ENCODE measurements at places on chromosomes 2 and 18.

- no peak for DNase-seq
These were observed 214.0 kb downstream of the KLHL29 start for GRCh38 chr2:23599006-23599405.

DNA sequence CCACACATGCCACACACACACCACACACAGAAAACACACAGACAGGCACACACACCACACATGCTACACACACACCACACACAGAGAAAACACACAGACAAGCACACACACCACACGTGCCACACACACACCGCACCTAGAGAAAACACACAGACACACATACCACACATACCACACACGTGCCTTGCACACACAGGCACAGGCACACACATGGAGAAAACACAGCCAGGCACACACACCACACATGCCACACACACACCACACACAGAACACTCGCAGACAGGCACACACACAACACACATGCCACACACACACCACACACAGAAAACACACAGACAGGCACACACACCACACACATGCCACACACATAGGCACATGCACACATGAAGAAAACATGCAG is 242.1 kb upstream of the MYT1L start:
- no peak for DNase-seq

DNA sequence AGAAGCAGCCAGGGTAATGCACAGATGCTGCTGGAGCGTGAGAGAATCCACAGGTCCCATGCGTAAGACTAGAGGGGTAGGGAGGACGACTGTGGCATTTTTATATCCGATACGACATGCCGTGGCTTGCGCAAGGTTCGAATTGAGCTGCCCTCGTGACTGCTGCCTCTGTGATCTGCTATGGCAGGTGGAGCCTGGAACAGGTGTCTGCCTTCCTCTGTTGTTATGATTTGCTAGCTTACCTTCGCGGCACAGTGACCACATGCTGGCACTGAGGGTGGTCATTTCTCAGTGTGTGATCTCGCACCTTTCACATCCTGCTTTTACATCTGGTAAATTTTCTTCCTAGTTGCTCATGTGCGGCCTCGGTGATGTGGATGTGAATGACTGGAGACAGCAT is 240.2 kb downstream of the ALPK2 start:
- DNase-seq = no peak

- DNase-seq = no peak
These were observed 258.6 kb downstream of the TNS1 start for GRCh38 chr2:217743966-217744761.

- DNase-seq = no peak
These were observed 41.5 kb upstream of the TANK start for GRCh38 chr2:161118722-161119121.

GRCh38 chr2:21710496-21710895 is 586.7 kb downstream of the TDRD15 start:
- DNase-seq = no peak

GRCh38 chr2:189018631-189019030 is 44.5 kb downstream of the COL3A1 start:
- peak; percentile 43 for DNase-seq

GRCh38 chr2:15184491-15184890 is 376.6 kb downstream of the NBAS start:
- no peak for DNase-seq

DNA sequence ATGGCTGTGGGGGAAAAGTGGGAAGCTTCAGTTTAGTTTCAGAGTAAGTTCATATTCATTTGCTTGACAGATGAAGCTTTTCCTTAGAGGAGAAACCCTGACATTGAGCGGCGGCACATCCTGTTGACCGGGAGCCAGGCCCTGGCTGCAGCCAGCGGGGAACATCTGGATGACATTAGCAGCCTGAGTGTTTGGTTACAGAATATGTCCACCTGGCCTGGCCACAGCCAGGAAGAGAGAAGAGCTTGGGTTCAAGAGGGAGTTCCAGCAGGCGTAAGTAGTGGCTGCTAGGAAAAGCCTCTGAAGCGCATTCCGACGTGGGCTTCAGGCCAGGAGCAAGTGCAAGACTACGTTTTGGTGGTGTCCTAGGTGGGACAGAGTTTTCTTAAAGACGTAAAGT is 144.9 kb upstream of the MYCN start:
- no peak for DNase-seq

DNA sequence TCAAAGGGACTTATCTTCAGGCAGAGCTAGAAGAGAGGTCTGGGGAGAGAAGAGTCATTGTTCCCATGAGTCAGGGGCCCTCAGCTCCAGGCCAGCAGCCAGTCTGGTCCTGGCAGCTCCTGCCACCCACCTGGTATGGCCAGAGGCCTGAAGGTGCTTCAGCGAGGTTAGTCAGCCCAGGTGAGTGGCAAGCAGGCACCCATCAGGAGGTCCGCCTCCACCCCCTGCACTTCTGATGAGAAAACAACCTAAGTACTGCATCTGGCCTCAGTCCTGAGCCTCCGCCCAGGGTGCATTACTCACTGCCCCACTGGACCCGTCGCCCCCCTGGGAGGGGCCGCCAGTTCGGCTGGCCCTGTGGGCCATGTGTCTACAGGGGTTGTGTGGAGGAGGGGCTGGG is 130.2 kb downstream of the INHBB start:
- DNase-seq = no peak

GRCh38 chr2:137420744-137421143 is 543.5 kb upstream of the HNMT start:
- no peak for DNase-seq

GRCh38 chr2:173414823-173415322 is 60.2 kb downstream of the CDCA7 start:
- DNase-seq = peak; percentile 48

- DNase-seq = no peak
These were observed 282.7 kb downstream of the NRXN1 start for GRCh38 chr2:50749216-50749615.

- no peak for DNase-seq
These were observed 43.1 kb downstream of the VPS54 start for GRCh38 chr2:63976125-63976510.

- DNase-seq = no peak
These were observed 36.4 kb downstream of the ADAM17 start for GRCh38 chr2:9519250-9519649.

- no peak for DNase-seq
These were observed 2.2 kb downstream of the PSD4 start for GRCh38 chr2:113175736-113176695.

GRCh38 chr2:109447776-109448175 is 166.0 kb downstream of the SEPTIN10 start:
- no peak for DNase-seq

GRCh38 chr2:205474741-205475415 is 207.4 kb upstream of the NRP2 start:
- peak; percentile 15 for DNase-seq

All from ELR (cell line).